PC-3 (cell line): ENCODE measurements at places on chromosomes 12 and 14. TPM values are rescaled to one million over a fixed set of nuclear protein-coding genes. Genes with fewer than 3 reads are reported as not detected.

GRCh38 chr12:124487066-124487833 is 80.2 kb downstream of the NCOR2 start:
- no peak for DNase-seq

DNA sequence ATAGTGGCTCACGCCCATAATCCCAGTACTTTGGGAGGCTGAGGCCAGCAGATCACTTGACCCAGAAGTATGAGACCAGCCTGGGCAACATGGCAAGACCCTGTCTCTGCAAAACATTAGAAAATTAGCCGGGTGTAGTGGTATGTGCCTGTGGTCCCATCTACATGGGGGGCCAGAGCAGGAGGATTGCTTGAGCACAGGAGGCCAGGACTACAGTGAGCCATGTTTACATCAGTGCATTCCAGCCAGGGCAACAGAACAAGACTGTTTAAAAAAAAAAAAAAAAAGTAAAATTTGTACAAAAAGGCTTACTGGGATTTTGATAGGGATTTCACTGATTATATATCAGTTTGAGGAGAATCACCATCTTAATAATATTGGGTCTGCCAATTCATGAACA is 7.8 kb downstream of the HCFC2 start:
- no peak for DNase-seq

- no peak for DNase-seq
Observed at GRCh38 chr12:64740646-64741045, 18.6 kb downstream of the GNS start.

GRCh38 chr12:57563358-57563757 is 13.5 kb downstream of the KIF5A start:
- DNase-seq = no peak

GRCh38 chr12:56709759-56710376 is 15.2 kb downstream of the NACA start:
- no peak for DNase-seq

DNA sequence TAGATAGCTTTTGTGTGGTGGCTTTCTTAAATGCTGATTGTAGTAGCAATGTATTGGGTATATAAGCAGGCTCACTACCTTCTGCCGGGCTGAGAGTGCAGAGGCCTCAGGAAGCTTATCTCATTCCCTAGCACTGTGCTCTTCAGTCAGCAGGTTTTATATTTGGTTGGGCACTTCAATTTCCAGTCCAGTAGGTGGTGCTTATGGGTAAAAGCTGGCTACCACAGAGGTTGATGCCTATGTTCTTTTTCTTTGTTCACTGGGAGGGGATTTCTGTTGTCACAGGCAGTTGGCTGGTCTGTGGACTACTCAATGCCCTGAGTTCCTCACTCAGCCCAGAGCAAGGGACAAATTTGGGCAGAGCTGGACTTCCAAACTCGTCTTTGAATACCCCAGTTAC is 43.0 kb upstream of the GLIPR1 start:
- DNase-seq = peak; percentile 27

The AQP6 gene
- not detected in 2 replicates for total RNA-seq

The ZNF891 gene
- total RNA-seq = 0.86 and 0.98 TPM in 2 replicates

The SLC17A8 gene
- total RNA-seq = not detected in 2 replicates

The SLC10A1 gene
- not detected in 2 replicates for total RNA-seq
